Right lobe of liver (tissue), 6 donors: ENCODE measurements at places on chromosomes 11 and 22. TPM values are rescaled to one million over a fixed set of nuclear protein-coding genes. Genes with fewer than 3 reads are reported as not detected.

The HNRNPUL2 gene
- total RNA-seq, result 8.9 TPM

The SLC22A25 gene
- total RNA-seq, result 9.0 TPM

GRCh38 chr11:104652996-104653395 is 245.3 kb downstream of the CASP12 start:
- no peak for DNase-seq
- no peak overlapping the region for H3K27ac ChIP-seq
- H3K4me3 ChIP-seq, result no peak overlapping the region
- H3K36me3 ChIP-seq, result no peaks in the 10 kb centered on the region

DNA sequence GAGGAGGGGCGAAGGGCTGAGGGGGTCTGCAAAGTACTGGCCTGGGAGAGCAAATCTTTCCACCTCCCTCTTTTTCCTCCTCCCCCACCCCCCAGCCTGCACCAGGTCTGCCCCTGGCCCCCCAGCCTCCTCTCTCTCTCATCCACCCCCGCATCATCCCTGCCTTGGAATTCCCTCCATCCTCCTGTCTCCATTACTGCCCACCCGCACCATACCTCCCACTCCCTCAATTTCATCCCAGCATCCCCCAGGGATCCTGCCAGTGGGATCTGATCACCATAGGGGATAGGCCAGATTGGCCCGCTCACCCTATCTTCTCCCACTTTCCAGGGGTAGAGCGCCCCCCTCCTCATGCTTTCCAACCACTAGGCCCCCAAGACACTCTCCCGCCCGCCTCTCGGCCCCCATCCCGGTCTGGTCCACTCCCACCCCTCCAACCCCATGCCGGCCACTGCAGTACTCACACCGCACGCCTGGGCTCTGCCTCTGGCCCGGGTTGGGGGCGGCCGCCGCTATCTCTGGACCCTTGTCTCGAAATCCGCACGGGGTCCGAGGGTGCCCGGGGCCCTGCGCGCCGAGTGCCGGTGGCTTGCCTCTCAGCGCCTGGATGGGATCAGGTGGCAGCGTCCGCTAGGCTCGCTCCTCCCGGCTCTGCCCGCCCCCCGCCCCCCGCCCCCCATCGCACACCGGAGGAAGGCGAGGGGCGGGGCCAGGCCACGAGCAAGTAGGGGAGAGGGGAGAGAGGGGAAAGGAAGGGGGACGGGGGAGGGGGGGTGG is at the start of gene GAL3ST3:
Gene GAL3ST3, minus strand, starts transcription at position 615 of the 777 bp plus-strand sequence. CDS start 3,746 bp downstream, outside the sequence.
- H3K27ac ChIP-seq, result no peak within 1 kb of the TSS
- no peaks in the 10 kb centered on the region for H3K36me3 ChIP-seq
- no peaks in the 10 kb centered on the region for H3K27me3 ChIP-seq
- H3K4me3 ChIP-seq, result no peak within 1 kb of the TSS
- DNase-seq, result no peak

DNA sequence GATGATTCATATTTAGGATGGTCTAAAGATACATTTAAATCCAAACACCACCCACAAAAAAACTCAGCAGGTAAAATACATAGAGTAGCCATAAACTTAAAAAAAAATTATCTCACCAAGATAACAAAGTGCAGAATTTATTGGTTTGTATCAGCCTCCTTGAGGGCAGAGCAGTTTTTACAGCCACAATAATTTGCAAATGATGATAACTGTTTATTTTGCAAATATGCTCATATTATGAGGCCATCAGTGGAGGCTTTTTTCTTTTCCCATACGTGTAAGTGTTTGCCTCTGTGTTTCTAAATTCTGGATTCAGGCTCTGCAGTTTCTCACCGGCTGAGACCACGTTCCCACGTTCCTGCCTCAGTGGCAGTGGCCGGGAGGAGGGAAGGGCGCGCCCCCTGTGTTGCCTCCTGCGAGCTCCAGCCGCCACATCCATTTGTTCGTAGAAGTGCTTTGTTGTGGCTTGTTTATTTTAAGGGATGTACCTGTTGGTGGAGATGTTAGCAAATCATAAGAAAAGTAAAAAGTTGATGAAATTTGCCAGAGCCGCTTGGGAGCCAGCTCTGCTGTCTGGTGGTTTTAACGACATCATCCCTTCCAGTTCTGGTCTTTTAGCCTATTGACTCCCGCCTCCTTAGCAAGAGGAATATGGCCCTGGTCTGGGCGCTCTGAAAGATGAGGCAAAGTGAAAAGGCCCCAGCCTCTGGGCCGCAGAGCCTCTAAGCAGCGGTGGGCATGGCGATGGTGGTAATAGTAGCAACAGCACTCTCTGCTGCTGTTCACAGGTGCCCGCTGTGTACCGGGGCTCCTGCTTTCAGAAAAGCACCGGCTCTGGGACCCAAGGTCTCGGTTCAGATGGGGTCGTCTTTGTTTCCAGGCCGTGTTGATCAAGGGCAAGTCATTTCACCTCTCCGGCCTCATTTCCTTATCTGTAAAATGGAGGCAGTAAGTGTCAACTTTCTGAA is 66.7 kb upstream of the PPARA start:
- H3K4me3 ChIP-seq, result no peak overlapping the region
- peaks cover 56% of the 10 kb centered on the region for H3K4me1 ChIP-seq
- H3K27me3 ChIP-seq, result no peaks in the 10 kb centered on the region
- no peaks in the 10 kb centered on the region for H3K36me3 ChIP-seq

GRCh38 chr22:20964090-20964798 is 2.8 kb upstream of the AIFM3 start:
- no peak overlapping the region for H3K4me3 ChIP-seq
- H3K4me1 ChIP-seq, result no peaks in the 10 kb centered on the region
- H3K27ac ChIP-seq, result no peak overlapping the region
- no peaks in the 10 kb centered on the region for H3K27me3 ChIP-seq
- DNase-seq, result peak; percentile 29
